ENCODE measurements at places on chromosomes 4 and X.

DNA sequence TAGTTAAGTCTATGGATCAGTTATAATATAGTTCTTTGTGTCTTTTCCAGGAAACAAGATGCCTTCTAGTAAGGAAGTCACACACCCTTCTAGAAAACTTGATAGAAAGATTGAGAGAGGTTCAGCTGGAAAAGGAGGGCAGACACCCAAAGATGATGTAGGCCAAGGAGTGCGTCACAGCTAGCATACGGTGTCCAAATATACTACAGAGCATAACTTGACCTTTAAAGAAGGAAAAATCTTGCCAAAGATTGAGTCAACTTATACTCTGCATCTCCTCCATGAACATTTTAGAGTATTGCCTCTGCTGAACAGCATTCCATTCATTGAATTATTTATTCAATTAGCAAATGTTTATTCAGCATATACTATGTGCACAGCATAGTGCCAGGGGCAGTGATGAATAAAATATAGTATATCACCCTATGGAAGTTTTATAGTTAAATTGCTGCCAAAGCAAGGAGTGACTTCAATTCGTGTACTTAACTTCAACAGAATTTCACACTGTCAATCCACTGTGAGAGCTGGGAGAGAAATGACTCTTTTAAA lies 51.9 kb upstream of the SLC6A14 start:
- DNase-seq, result no peak

GRCh38 chr4:48100256-48100655 lies 33.8 kb downstream of the TXK start:
- DNase-seq, result no peak

DNA sequence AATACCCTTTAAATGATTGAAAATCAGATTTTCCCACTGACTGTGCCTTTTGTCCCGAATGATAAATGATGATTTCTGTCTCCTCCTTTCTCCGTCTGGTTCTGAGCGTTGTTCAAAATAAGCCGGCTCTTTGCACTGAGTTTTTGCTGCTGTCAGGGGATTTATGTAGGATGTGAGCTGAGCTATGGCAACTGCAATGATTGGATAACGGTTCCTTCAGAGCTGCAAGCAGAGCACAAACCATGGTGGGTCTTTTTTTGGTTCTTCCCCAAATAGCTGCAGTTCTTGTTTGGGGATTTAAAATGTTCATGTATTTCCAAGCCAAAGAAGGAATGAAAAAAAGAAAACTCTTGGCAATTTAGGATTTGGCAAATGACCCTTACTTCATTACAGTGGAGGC lies 124.5 kb upstream of the CASK start:
- no peak for DNase-seq

- DNase-seq, result no peak
These were observed 63.2 kb downstream of the CPEB2 start for GRCh38 chr4:15065516-15065915.

DNA sequence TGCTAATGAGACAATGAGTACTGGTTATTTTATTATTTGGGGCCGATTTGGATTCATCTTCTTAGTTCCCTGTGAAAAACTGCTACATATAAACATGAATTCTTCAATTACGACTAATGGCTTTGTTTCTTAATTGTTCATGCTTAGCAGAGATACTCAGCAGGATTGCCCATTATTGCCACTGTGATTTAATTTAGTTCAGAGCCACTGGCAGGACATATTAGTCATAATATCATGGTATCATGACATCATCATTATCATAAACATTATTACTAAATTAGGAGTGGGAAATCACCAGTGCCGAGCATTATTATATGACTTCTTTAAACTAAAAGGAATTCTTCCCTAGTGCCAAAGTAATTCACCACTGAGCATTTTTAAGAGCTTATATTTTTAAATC lies 201.4 kb downstream of the SPOCK3 start:
- DNase-seq, result no peak

GRCh38 chr4:16136311-16136710 lies 52.5 kb upstream of the PROM1 start:
- no peak for DNase-seq

DNA sequence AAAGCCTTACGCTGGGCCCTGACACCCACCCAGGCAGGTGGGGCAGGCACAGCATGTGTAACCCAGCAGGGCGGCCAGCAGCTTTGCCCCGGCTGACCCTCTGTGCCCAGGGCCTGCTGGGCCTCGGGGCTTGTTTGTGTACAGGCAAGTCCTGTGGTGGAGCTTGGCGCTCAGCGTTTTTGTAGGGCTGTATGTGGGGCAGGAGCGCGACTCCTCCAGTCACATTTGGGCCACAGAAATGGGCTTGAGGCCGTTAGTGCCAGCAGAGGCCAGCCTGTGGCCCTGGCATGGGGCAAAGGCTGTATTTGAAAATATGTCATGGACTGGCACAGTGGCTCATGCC lies 14.7 kb upstream of the HGFAC start:
- DNase-seq, result no peak

GRCh38 chr4:177699365-177700213 lies 257.4 kb upstream of the AGA start:
- no peak for DNase-seq

- DNase-seq, result no peak
These were observed 19.7 kb upstream of the PNPLA4 start for GRCh38 chrX:7946960-7947359.

DNA sequence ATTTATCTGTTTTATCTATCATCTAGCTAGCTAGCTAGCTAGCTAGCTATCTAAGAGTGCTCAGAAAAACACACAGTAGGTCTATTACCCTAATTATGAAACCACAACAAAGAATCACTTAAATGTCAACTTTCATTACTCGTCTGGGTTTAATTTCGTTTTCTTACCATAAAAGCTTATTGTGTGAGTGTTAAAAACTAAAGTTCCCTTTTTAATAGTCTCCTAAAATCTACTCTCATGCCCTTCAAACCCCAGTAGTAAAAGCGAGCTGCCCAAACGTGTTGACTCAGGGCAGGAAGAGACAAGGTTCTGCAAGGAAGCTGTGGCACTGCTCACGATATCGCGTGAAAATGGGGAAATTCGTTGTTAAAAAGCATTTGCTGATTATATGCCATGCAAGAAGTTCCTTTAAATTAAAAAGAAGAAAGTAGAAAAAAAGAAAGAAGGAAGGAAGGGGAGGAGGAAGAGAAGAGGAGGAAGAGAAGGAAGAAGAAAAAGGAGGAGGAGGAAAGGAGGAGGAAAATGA lies 595 bp downstream of the MBNL3 start:
- no peak for DNase-seq

- no peak for DNase-seq
These were observed 28.3 kb downstream of the CNGA2 start for GRCh38 chrX:151762802-151763201.

DNA sequence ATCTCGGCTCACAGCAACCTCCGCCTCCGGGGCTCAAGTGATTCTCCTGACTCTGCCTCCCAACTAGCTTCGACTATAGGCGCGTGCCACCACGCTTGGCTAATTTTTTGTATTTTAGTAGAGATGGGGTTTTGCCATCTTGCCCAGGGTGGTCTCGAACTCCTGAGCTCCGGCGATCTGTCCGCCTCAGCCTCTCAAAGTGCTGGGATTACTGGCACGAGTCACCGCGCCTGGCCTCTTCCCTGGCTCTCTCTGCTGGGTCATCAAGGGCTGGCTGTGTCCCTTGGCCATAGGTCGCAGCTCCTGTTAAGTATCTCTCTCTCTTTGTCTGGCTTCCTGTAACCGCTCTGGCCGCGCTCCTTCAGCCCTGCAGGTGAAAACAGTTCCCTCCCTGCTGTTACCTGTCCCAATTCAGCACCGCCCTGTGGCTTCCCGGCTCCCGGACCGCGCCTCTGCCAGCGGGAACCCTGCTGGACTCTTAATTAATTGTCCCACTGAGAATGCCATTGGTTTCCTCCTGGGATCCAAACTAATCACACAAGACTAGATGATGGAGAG lies 1.3 kb upstream of the RGS12 start:
- DNase-seq, result no peak

DNA sequence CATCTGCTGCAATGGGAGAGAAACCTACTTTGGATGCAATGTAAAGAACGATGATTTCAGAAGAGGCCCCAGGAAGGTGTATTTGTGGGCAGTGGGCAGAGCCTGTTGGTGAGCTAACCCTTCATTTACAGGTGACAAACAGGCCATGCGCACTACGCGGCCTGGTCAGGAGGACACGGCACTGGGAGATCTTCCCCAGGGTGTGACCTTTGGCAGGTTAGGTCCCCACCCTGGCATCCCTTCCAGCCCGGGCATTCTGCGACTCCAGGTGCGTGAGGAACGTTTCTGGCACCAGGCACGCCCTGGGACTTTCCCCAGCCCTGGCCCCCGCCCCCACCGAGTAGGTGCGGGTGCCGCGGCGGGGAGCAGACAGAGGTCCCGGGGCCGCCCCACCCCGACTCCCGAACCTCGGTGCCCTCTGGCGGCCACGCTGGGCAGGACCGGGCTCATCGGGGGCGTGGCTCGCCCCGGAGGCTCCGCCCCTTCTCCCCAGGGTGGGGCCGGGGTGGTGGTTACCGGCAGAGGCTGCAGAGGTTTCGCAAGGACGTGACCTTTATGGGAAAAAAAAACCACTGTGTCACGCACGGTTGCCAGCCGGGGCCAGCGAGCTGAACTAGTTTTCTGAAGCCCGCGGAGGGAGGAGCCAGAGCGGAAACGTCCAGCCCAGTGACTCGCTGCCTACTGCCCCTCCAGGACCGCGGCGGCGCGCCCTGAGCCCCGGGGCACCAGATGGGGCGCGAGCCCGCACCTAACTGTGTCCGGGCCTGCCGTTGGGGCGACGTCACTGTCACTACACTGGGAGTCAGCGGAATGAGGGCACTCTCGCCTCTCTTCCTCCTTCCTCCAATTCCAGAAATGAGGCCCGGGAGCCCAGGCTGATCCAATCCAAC lies 5.0 kb upstream of the NYX start:
- peak; percentile 92 for DNase-seq

- no peak for DNase-seq
These were observed 77.6 kb downstream of the ARHGAP6 start for GRCh38 chrX:11588097-11588496.

DNA sequence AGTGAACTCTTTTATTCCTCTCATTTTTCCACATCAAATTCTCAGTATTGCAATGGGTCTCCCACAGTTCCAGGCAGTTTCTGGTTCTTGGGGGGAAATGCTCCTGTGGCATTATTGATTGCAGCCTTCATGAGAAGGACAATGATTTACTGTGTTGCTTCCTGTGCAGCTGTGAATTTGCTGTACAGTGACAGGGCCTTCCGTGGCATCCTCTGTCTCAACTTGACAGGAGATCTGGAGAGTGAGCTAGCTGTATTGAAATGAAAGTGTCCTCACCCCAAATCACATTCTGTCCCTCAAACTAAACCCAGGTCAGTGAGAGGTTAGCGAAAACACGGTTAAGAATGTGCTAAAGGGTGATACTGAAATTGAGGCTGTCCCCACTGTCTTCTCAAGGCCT lies 77.1 kb upstream of the ATOH1 start:
- DNase-seq, result no peak

DNA sequence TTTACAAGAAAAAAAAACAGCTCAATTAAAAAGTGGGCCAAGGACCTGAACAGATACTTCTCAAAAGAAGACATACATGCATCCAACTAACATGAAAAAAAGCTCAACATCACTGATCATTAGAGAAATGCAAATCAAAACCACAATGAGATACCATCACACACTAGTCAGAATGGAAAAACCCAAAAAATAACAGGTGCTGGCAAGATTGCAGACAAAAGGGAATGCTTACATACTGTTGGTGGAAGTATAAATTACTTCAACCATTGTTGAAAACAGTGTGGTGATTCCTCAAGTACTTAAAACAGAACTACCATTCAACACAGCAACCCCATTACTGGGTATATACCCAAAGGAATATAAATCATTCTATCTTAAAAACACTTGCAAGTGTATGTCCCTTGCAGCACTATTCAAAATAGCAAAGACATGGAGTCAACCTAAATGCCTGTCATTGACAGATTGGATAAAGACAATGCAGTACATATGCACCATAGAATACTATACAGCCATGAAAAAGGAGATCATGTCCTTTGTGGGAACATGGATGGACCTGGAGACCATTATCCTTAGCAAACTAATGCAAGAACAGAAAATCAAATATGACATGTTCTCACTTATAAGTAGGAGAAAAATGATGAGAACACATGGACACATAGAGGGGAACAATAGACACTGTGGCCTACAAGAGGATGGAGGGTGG lies 97.6 kb downstream of the RAB28 start:
- no peak for DNase-seq

GRCh38 chrX:120839491-120839890 lies 36.2 kb downstream of the CT47B1 start:
- DNase-seq, result no peak

GRCh38 chr4:140305053-140305452 lies 68.4 kb upstream of the SCOC start:
- no peak for DNase-seq

DNA sequence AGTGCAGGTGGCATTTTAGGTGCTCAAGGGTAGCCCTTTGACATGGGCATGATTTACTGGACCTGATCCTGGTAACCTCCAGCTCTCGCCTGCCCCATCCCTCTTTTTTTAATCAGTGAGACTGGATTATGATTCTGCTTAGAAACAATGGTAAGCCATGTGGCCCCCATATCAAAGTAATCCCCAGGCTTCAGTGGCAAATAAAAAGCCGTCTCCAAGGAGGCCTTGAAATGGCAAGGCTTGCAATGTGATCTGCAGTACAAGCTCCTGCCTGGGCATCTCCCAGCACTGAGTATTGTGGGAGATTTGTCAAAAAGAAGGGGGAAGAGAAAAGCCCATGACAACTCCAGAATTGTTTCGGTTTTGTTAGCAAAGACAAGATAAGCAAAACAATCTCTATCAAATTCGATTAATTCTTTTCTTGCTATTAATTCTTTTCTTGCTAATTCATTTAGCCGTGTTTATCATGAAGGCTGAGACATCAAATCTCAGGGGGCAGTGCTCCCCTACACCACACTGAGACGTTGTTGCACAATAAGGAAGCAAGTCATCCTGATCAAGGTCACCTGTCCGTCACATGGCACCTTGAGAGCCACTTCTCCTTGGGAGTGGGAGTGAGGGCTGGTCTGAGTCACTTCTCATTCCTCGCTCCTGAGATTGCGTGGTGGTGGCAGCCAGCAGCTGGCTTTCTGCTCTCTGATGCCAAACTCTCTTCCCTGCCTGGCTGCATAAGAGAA lies 312.7 kb upstream of the GATB start:
- no peak for DNase-seq

All from activated CD8-positive, alpha-beta memory T cell treated with anti-CD3 and anti-CD28 coated beads, Interleukin-2, amount 50 U/mL, for 48 hours (primary cell).